ENCODE measurements at places on chromosomes 7 and 10.

GRCh38 chr10:100132427-100132826 is 50.8 kb upstream of the CPN1 start:
- no peak for DNase-seq

DNA sequence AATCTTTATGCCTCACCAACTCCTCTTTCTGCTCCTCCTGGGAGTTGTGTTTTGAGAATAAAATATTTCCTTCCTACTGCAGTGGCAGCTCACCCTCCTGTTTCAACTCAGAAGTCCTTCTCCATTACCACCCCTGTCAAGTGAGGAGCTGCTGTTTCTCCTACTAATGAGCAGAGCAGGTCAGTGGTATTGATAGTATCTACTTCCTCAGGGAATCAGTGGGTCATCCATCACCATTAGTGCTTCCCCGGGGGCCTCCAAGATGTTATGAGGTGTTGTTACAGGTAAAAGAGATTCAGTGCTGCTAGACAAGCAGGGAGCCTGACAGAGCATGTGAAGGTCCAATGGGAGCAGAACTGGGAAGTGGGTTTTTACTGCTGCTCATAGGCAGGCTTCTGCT is 795.2 kb downstream of the REEP3 start:
- DNase-seq: no peak

- no peak for DNase-seq
Measured at GRCh38 chr10:30210296-30210695, 138.8 kb downstream of the MTPAP start.

DNA sequence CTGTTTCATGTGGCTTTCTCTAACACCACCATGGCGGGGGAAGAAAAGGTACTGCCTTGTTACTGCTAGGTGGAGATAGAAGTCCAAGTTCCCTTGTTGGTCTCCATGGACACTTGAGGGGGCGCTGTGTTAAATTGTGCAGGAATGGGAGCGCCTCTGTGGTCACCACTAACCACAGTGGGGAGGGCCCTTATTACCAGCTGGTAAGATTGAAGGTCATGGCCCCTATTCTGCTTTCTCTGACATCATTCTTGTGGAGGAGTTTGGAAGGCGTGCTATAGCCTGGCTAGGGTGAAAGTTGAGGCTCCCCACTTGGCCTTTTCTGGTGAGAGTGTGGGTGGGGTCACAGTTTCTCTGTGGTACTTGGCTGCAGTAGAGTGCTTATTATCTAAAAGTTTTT is 14.9 kb upstream of the MXI1 start:
- DNase-seq: no peak

- DNase-seq: no peak
Measured at GRCh38 chr7:24842029-24842428, 84.8 kb upstream of the GSDME start.
